Stimulated activated CD4-positive, alpha-beta T cell treated with anti-CD3 and anti-CD28 coated beads, Interleukin-4, amount 100 ng/mL, for 1 hour (primary cell): ENCODE measurements at places on chromosomes 13 and 19.

DNA sequence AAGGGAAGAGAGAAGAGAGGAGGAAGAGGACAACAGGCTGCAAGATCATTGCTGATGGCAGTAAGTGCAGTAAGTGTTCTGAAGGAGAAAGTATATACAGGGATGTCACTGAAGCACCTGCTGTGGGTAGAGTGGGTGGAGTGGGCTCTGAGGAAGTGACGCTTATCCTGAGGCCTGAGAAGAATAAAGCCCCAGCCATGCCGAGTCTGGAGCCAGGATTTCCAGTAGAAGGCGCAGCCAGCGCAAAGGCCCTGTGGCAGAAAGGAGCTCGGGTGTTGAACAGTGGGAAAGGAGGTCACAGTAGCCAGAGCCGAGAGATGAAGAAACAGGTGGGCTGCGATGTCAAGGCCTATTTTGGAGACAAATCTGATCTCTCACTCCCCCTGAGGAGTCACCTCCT lies 31.8 kb upstream of the ADGRE5 start:
- DNase-seq = no peak

DNA sequence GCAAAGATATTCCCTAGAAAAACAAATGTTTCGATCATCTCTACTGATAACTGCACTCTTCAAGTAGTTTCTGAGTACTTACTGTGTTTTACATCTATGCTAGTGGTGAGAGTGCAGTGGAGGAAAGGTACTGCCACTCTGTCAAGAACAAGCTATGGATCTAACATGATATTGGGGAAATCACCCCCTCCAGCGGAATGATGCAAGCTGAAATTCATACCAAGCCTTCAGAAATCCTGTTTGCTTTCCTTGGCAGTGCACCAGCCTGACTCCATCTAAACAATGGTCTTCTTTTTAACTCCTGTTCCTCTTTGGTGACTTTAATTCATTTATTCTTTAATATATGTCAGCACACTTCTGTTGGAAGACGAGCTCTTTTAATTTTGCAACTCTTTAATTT lies 238.0 kb downstream of the PCDH9 start:
- DNase-seq = no peak

GRCh38 chr19:5957170-5957569 lies 20.8 kb downstream of the RANBP3 start:
- DNase-seq = no peak

GRCh38 chr13:68168448-68168847 lies 938.3 kb upstream of the PCDH9 start:
- no peak for DNase-seq

DNA sequence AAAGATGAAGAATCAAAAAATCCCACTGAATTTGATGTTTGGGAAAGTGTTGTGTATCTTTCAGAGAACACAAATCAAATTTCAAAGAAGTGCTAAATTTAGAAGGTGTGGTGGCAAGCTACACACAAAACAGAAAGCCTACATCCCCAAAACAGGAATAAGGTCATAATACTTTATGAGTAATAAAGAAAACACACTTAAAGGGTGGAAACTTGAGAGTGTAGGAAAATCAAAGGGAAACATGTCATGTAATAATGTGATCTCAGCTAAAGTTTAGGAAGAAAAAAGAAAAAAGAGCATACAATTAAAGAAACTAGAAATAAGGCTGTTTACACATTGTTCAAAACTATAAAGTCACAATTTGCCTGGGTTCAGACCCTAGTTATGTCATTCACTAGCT lies 668.7 kb downstream of the PCDH17 start:
- DNase-seq = no peak

- DNase-seq = no peak
Observed at GRCh38 chr13:113751491-113751890, 7.5 kb upstream of the TMEM255B start.

DNA sequence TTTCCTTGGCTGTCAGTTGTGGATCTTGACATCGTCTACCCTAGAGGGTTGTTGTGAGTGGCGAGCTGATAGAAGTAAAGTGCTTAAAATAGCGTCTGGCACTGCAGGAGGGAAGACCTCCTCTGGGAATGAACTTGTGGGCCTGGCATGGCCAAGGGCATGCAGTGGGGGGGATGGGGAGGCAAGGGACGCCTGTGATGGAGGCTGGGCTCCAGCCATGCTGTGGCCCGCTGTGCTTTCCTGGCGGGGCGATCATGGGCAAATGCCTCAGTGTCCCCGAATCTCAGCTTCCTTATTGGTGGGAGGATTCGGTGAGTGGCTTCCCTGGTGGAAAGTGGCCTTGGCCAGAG lies 10.7 kb downstream of the CARM1 start:
- no peak for DNase-seq

DNA sequence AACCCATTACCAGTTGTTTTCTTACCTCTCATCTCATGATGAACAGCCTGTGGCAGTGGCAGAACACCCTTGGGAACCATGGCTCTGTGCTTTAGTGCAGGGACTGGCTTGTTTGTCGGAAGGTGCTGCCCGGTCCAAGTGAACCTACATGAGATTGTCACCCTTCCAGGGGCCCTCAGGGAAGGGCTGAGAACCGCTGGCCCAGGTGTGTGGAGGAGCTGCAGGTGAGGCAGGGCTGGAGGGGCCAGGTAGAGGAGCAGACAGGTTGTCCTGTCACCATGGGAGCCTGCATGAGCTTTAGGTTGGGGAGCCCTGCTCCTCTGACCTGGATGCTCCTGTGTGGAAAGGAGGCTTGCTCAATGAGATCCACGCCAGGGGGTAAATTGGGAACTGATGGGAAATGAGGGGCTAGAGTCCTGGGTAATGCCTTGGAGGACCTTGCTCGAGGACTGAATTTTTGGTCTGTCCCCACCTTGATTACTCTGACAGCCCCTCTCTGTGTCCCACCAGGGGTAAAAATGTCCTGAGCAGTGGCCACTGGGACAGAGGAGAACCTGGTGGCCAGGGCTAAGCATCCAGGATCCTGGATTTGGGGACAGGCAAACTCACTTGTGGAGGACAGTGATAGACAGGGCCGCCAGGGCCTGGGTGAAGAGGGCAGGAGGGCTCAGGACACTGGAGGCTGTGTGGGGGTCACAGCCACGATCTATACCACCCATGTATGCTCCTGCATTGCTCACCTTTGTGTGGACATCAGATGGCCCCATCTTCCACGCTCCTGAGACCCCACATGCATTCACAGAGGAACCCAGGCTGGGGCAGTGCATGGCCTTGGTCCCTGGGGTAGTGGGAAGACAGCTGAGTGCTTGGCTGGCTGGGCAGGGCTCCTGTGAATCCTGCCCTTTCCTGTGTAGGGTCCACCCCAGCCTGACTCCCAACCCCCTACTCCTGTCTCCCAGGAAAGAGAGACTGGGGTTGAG lies 24.1 kb upstream of the CEACAM1 start:
- no peak for DNase-seq

DNA sequence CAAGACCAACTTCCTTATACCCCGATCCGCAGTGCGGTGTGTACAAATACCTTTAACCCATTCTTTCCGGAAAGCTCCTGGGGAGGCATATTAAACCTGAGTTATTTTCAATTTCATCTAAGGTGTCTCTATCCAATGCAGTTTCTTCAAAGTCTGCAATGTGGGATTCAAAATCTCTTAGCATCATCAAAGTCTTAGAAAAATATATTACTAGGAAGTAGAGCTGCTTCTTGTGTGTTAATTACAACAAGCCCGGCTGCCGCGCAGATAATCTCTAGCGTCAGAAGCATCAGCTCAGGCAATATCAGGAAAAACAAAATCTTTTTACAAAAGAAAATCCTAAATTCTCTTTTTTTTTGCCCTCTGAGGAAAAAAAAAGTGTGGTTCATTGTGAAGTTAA lies 48.1 kb downstream of the ZNF536 start:
- DNase-seq = no peak

DNA sequence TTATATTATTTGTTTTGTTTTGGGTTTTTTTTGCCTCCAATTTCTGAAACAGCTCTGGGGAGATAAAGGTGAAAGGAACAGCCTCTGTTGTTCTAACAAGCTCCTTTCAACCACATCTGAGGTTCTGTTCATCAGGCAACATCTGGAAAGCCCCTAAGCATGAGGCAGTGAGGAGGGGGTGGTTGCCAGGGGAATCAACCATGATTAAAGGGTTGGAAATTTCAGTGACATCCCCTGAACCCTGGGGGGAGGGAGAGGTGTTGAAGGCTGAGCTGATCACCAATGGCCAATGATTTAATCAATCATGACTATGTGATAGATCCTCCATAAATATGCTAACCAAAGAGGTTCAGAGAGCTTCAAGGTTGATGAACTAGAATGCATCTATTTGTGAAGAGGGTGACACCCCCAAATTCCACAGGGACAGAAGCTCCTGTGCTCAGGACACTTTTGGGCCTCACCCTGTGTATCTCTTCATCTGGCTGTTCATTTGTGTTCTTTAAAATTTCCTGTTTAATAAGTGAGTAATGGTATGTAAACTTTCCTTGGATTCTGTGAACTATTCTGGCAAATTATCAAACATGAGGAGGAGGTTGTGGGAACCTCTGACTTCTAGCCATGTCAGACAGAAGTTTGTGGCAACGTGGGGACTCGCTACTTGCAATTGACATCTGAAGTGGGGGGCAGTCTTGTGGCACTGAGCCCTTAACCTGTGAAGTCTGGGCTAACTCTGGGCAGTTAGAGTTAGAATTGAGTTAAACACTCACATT lies 221.3 kb downstream of the NHLRC3 start:
- peak; percentile 26 for DNase-seq

- DNase-seq = no peak
Observed at GRCh38 chr19:39307046-39307821, 11.0 kb downstream of the IFNL1 start.

GRCh38 chr13:61276401-61276800 lies 139.2 kb downstream of the PCDH20 start:
- no peak for DNase-seq

GRCh38 chr19:50513746-50514345 lies at the start of gene ASPDH:
TSS of gene ASPDH (minus strand) at chr19:50513913. CDS start at chr19:50513823, 90 bp downstream.
- DNase-seq = no peak

DNA sequence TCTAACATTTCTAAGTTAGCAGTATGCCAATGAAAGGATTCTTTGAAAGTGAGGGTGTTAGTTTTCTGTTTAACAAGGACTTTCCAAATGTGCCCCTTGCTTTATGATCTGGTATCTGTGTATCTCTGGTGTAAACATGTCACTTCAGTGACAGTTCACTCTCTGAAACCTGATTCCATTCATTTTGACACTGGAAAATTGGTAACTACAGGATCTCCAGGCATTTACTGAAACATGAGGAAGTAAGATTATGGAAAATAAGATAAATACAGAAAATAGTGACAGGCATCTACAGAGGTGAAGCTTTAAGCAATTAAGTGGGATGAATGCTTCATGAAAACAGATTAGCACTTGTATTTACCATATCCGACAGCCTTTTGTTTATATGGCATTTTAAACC lies 101.6 kb upstream of the MYO16 start:
- DNase-seq = no peak
